ENCODE measurements at places on chromosomes 2 and 18. TPM values are rescaled to one million over a fixed set of nuclear protein-coding genes. Genes with fewer than 3 reads are reported as not detected.
A peak's percentile ranks its signal among the peaks of the same experiment; 100 is the strongest.

GPR45 gene
- total RNA-seq = not detected

GRCh38 chr2:43943809-43944452, 51.9 kb downstream of the LRPPRC start:
- peaks cover 47% of the 10 kb centered on the region for H3K36me3 ChIP-seq
- no peaks in the 10 kb centered on the region for H3K27me3 ChIP-seq
- no peaks in the 10 kb centered on the region for H3K4me1 ChIP-seq
- no peak for DNase-seq

- no peak for DNase-seq
- peaks cover 9% of the 10 kb centered on the region for H3K4me1 ChIP-seq
- no peak overlapping the region for H3K27ac ChIP-seq
- no peaks in the 10 kb centered on the region for H3K27me3 ChIP-seq
- no peak overlapping the region for H3K4me3 ChIP-seq
Observed at GRCh38 chr2:144361742-144362141, 158.2 kb downstream of the ZEB2 start.

DNA sequence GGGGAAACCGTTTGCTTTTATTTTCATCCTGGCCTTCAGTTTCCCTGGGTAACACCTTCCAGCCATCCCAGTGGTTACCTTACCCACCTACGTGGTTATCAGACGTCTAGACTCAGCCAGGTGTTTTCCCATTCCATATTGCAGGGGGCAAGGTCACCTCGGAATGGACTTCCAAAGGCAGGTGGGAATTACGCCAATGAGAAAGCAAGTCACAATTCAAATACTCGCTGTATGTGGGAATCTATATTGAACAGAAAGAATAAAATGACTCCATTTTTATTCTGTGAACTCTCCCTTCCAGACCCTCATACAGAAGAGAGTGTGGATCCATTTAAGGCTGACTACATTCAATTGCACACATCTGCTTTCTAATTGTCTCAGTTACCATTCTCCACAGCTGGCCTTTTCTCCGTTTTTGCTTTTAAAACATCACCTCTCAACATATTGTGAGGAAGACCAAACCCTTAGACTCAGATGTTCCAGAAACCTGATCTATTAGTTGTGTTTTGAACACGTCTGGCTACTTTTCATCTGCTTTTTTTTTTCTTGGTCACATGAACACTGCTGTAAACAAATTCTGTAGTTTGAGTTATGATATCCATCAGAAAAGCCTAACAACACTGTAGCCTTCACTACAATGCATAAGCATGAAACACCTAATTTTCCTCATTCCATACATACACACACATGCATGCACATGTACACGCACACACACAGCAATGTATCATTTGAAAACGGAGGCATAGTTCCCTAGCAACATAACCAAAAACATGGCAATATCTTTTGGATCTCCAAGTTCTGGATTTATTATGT, 59.8 kb downstream of the BCL2 start:
- H3K27ac ChIP-seq = peak overlapping the region; percentile 5
- H3K4me1 ChIP-seq = peaks cover 3% of the 10 kb centered on the region
- H3K36me3 ChIP-seq = no peaks in the 10 kb centered on the region
- H3K4me3 ChIP-seq = no peak overlapping the region
- DNase-seq = no peak

- no peaks in the 10 kb centered on the region for H3K27me3 ChIP-seq
- no peak overlapping the region for H3K4me3 ChIP-seq
- DNase-seq = no peak
- no peaks in the 10 kb centered on the region for H3K4me1 ChIP-seq
- no peaks in the 10 kb centered on the region for H3K36me3 ChIP-seq
Observed at GRCh38 chr2:218095853-218096252, 26.8 kb downstream of the RUFY4 start.

- H3K36me3 ChIP-seq = no peaks in the 10 kb centered on the region
- H3K27me3 ChIP-seq = no peaks in the 10 kb centered on the region
- no peak overlapping the region for H3K4me3 ChIP-seq
- H3K4me1 ChIP-seq = peaks cover 11% of the 10 kb centered on the region
- DNase-seq = peak; percentile 12
Observed at GRCh38 chr2:85799215-85799956, 45.6 kb downstream of the ATOH8 start.

DNA sequence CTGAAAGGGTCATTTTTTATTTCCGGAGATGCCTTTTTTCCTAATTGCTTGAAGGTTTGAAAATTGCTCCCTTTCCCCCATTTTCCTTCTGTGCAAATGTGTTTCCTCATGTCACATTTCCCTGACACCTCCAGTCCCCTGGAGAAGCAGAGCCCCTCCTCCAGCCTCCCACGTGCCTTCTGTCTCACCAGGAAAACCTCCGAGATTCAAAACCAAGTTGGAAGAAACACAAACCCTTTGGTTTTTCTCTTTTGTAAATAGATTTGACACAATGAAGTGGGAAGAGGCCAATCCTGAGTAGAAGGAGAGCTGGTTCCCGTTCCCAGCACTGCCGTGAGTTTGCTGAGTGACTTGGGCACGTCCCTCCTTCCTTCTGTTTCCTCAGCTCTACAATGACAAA, 125.4 kb upstream of the MYCN start:
- no peaks in the 10 kb centered on the region for H3K27me3 ChIP-seq
- H3K4me3 ChIP-seq = no peak overlapping the region
- no peak overlapping the region for H3K27ac ChIP-seq
- no peaks in the 10 kb centered on the region for H3K36me3 ChIP-seq
- no peak for DNase-seq

GRCh38 chr2:70574109-70574508, 20.5 kb upstream of the TGFA start:
- no peak overlapping the region for H3K4me3 ChIP-seq
- peaks cover 3% of the 10 kb centered on the region for H3K27me3 ChIP-seq
- DNase-seq = no peak
- H3K4me1 ChIP-seq = no peaks in the 10 kb centered on the region
- no peaks in the 10 kb centered on the region for H3K36me3 ChIP-seq
- no peak overlapping the region for H3K27ac ChIP-seq

SNRPD1 gene
- 5.2 TPM for total RNA-seq

Data from transverse colon (tissue), 4 donors.